G401 (cell line): ENCODE measurements at places on chromosomes 4 and X. TPM values are rescaled to one million over a fixed set of nuclear protein-coding genes. Genes with fewer than 3 reads are reported as not detected.

DNA sequence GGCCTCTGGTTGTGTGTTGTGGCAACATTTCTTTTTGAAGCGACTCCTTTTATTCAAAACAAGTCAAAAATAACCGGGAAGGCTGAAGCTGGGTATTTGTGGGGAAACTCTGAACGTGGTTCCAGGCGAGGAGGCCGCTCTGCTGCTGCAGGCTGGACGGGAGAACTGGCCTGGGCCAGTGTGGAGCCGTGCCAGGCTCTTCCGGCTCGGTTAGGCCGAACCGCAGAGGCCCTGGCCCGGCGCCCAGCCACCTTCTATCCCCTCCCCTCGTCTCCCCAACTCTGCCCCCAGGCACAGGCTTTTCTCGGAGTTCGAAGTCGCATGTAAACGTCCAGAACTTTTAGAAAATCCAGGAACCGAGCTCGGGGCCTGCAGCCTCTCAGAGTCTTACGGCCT lies 2.4 kb upstream of the BCOR start:
- no peak for DNase-seq

- DNase-seq: no peak
These were observed 254.4 kb upstream of the CXXC4 start for GRCh38 chr4:104749062-104749461.

GRCh38 chr4:46081674-46082073 lies 42.2 kb downstream of the GABRG1 start:
- DNase-seq: no peak

DNA sequence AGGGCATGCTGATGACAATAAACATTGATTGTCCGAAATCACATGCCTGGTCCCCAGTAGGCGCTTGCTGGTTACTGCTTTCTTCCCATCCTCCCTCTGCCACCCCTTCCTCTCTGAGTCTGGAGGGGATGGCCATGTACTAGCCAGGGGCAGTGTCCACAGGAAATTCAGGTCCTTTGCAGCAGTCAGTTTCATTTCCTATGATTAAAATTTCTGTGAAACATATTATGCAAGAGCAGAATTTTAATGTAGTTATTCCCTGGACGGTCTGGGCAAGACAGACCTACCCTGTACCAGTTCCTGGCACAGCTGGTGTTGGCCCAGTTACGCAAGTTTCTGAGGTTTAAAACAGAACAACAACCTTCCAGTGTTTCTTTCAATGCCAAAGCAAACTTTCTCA lies 28.2 kb upstream of the TLR2 start:
- no peak for DNase-seq

GRCh38 chr4:75696071-75696470 lies 22.9 kb upstream of the G3BP2 start:
- DNase-seq: no peak

DNA sequence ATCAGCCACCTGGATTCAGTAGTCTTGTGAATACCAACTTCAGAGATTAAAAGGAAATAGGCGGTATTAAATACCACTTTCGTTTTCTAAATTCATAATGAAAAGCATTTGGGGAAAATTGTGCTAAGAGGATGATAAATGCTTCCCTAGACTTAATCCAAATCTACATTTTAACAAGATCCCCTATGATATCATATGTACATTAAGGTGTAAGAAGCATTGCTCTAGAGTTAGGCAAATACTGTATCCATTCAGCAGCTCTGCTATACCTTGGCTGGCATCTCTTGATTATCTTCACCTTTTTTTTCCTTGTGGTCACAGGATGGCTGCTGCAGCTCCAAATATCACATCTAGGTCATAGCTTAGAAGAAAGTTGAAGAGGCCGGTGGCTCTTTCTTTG lies 40.6 kb upstream of the PHEX start:
- no peak for DNase-seq

The KLF3 gene
- 3.0 and 5.1 TPM in 2 replicates for total RNA-seq

The NSDHL gene
- total RNA-seq: 30.1 and 31.2 TPM in 2 replicates

The MBTPS2 gene
- total RNA-seq: 4.2 and 4.3 TPM in 2 replicates

The POF1B gene
- total RNA-seq: not detected in 2 replicates

The FAAH2 gene
- not detected in 2 replicates for total RNA-seq

The IL13RA2 gene
- total RNA-seq: 1.5 and 2.0 TPM in 2 replicates

The RTL3 gene
- not detected in 2 replicates for total RNA-seq

The PRICKLE3 gene
- total RNA-seq: 15.4 and 18.4 TPM in 2 replicates
